ENCODE measurements at places on chromosomes 1 and 21. TPM values are rescaled to one million over a fixed set of nuclear protein-coding genes. Genes with fewer than 3 reads are reported as not detected.

GRCh38 chr1:248759644-248760043 lies 4.1 kb upstream of the LYPD8 start:
- H3K27me3 ChIP-seq: no peaks in the 10 kb centered on the region
- H3K4me3 ChIP-seq: no peak overlapping the region
- H3K36me3 ChIP-seq: no peaks in the 10 kb centered on the region
- H3K27ac ChIP-seq: no peak overlapping the region

DNA sequence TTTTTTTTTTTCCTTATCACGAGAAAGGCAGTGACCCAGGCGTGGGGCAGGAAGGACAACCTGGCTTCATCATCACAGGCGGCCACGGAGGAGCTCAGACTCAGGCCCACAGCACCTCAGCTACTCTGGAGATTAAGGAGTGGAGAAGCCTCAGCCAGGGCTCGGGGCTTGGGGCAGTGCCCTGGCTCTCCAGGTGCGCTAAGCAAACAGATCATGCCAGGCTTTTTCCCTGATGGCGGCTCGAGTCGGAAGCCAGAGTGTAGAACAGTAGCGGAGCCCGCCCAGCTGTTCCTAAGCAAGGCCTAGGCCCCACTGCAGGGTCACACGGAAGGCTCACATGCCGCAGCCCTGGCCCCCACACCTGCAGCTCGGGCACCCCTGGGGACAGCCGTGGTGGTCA lies 70.7 kb downstream of the AGPAT3 start:
- peaks cover 13% of the 10 kb centered on the region for H3K4me1 ChIP-seq
- no peak overlapping the region for H3K27ac ChIP-seq
- no peaks in the 10 kb centered on the region for H3K27me3 ChIP-seq

DNA sequence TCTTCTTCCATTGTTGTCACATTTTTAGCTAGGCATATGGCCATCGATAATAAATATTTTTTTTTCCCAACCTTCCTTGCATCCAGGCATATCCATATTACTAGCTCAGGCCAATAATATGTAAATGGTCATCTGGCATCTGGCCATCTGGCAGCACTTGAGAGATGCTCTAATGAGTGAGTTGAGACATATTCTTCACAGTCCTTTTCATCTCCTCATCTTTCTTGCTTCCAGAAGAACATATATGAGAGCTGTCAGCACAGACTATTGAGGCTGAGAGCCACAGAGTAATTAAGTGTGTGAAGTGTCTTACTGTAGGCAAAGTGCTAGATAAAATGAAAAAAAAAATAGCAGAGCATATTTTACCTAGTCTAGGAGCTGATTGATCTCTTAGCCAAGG lies 628.4 kb upstream of the TMPRSS15 start:
- no peaks in the 10 kb centered on the region for H3K27me3 ChIP-seq
- no peak overlapping the region for H3K27ac ChIP-seq
- H3K4me3 ChIP-seq: no peak overlapping the region
- H3K4me1 ChIP-seq: no peaks in the 10 kb centered on the region

DNA sequence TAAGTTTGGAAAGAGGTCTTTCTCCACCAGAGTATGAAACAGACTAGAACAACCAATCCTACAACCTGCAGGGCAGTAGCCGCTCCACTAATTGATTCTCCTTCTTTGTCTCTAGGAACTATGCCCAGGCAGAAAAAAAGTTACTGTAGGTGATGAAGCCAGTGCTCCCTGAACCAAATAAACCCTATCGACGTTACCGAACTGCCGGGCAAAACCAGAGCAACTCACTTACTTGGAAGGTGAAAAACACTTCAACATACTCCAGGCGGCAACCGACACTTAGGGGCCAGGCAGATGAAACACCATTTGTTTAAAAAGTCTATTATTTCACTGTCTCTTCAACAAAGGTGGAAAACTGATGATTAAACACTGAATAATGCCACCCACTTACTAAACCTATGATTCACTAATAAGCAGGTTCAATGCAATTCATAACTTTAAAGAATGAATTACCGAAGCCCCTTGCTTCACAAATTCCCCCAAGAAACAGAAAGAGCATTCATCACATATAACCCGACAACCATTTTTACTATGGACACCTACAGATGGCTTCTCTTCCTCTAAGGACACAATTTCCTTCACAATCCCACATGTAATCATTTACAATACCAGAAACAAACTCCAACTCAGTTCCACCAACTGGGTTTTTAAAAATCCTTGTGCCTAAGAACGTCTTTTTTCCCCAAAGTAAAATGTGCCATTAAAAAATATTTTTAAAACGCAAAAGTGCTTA lies 1.6 kb downstream of the NRIP1 start:
- DNase-seq: peak; percentile 16
- peaks cover 24% of the 10 kb centered on the region for H3K27me3 ChIP-seq
- H3K4me3 ChIP-seq: peak overlapping the region; percentile 73
- peak overlapping the region; percentile 70 for H3K27ac ChIP-seq
- H3K36me3 ChIP-seq: no peaks in the 10 kb centered on the region

DNA sequence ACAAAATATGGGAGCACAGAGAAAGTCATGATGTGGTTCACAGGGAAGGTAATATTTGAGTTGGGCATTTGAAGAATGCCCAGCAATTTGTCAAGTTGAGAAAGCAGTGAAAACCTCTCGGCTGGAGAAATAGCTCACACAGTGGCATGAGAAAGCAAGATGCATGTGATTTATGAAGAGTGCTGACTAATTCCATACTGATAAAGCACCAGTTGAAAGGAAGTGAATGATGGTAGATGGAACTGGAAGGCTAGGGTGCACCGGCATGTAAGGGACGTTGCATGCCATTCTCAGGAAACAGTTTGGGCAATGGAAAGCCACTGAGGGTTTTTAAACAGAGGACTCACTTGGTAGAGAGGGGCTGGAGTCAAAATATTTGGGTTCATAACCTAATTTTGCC lies 53.5 kb upstream of the MTF2 start:
- no peaks in the 10 kb centered on the region for H3K4me1 ChIP-seq
- peaks cover 5% of the 10 kb centered on the region for H3K27me3 ChIP-seq
- no peak overlapping the region for H3K27ac ChIP-seq

- no peak overlapping the region for H3K27ac ChIP-seq
- H3K4me3 ChIP-seq: peak overlapping the region; percentile 3
- H3K36me3 ChIP-seq: no peaks in the 10 kb centered on the region
- DNase-seq: no peak
- H3K4me1 ChIP-seq: peaks cover 10% of the 10 kb centered on the region
Measured at GRCh38 chr1:160375788-160376524, 9.1 kb downstream of the NHLH1 start.

- no peaks in the 10 kb centered on the region for H3K27me3 ChIP-seq
- no peaks in the 10 kb centered on the region for H3K36me3 ChIP-seq
- no peak overlapping the region for H3K4me3 ChIP-seq
- no peak for DNase-seq
- H3K27ac ChIP-seq: no peak overlapping the region
Measured at GRCh38 chr1:9107136-9107535, 21.8 kb downstream of the GPR157 start.

DNA sequence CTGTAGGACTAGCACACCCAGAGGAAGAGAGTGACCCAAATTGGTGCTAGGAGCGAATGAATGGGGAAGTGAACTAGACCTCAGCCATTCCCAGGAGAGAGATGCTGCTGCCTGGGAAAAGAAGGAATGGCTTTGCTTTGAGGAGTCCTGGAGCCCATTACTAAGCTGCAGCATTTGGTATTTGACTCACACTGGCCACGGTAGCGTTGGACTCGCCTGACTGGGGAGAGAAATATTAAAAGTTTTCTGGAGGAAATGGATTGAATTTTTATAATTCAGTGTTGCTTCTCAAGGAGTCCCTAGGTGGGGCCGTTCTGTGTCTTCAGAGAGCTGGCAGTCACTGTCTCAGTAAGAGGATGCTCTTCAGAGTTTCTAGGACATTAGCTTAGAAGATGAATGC lies 40.2 kb downstream of the PIK3CD start:
- DNase-seq: no peak
- H3K36me3 ChIP-seq: peaks cover 28% of the 10 kb centered on the region
- no peak overlapping the region for H3K4me3 ChIP-seq
- H3K27ac ChIP-seq: peak overlapping the region; percentile 44

GRCh38 chr1:159802111-159802510 lies at the start of gene FCRL6:
Gene FCRL6 (plus strand): TSS chr1:159802360. CDS start chr1:159802425, 65 bp downstream.
- H3K4me1 ChIP-seq: no peaks in the 10 kb centered on the region
- no peaks in the 10 kb centered on the region for H3K36me3 ChIP-seq
- no peak within 1 kb of the TSS for H3K4me3 ChIP-seq
- peaks cover 29% of the 10 kb centered on the region for H3K27me3 ChIP-seq
- no peak for DNase-seq

GRCh38 chr1:103788377-103788776 lies 38.7 kb downstream of the AMY1C start:
- H3K36me3 ChIP-seq: no peaks in the 10 kb centered on the region
- H3K4me1 ChIP-seq: no peaks in the 10 kb centered on the region
- no peak overlapping the region for H3K4me3 ChIP-seq
- no peak overlapping the region for H3K27ac ChIP-seq

GRCh38 chr1:156848461-156849150 lies 10.3 kb downstream of the INSRR start:
- peak; percentile 62 for DNase-seq
- H3K27me3 ChIP-seq: peaks cover 16% of the 10 kb centered on the region
- no peak overlapping the region for H3K27ac ChIP-seq
- H3K4me1 ChIP-seq: peaks cover 19% of the 10 kb centered on the region
- H3K36me3 ChIP-seq: no peaks in the 10 kb centered on the region

- no peaks in the 10 kb centered on the region for H3K36me3 ChIP-seq
- no peak within 1 kb of the TSS for H3K27ac ChIP-seq
- peaks cover 17% of the 10 kb centered on the region for H3K4me1 ChIP-seq
- no peak within 1 kb of the TSS for H3K4me3 ChIP-seq
- no peak for DNase-seq
Measured at GRCh38 chr21:46604975-46605766, at the start of gene S100B. Gene S100B (minus strand): TSS chr21:46605082. CDS start chr21:46602415, 2,667 bp downstream.

- no peak overlapping the region for H3K27ac ChIP-seq
- no peak for DNase-seq
- no peaks in the 10 kb centered on the region for H3K4me1 ChIP-seq
- no peaks in the 10 kb centered on the region for H3K27me3 ChIP-seq
Measured at GRCh38 chr21:14901482-14901958, 163.3 kb downstream of the NRIP1 start.

DNA sequence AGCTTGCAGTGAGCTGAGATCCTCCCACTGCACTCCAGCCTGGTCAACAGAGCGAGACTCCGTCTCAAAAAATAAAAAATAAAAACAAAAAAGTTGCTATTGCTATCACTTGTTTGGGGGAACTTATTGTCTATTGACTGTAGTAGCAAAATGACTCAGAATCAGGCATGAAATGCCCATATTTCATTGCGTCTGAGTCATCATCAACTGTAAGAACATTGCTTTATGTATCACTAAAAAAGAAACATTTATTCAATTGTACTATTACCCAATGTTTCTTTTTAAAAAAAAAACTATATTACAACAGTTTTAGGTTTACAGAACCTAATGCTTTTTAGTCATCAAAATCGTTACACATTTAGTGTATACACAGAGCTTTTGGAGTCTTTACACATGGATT lies 91.0 kb upstream of the FMN2 start:
- no peak overlapping the region for H3K27ac ChIP-seq
- H3K4me1 ChIP-seq: no peaks in the 10 kb centered on the region
- H3K27me3 ChIP-seq: peaks cover 15% of the 10 kb centered on the region
- H3K4me3 ChIP-seq: no peak overlapping the region

DNA sequence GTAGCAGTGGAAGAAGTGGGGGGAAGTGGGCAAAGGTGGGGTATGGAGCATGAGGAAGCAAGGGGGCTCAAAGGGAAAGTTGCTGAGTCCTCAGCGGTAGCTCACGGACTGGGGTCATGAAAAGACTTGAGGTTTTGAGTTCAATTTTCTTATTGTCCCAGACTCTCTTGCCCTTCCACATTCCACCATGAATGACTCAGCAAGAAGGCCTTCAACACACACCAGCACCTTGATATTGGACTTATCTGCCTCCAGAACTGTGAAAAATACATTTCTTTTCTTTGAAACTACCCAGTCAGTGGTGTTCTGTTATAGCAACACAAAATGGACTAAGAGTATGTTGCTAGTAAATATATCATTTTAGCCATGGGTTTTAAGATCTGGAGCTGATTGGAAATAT lies 17.3 kb upstream of the RHBDL2 start:
- no peaks in the 10 kb centered on the region for H3K4me1 ChIP-seq
- no peaks in the 10 kb centered on the region for H3K36me3 ChIP-seq
- no peak overlapping the region for H3K27ac ChIP-seq
- H3K4me3 ChIP-seq: no peak overlapping the region
- DNase-seq: no peak
- no peaks in the 10 kb centered on the region for H3K27me3 ChIP-seq

DNA sequence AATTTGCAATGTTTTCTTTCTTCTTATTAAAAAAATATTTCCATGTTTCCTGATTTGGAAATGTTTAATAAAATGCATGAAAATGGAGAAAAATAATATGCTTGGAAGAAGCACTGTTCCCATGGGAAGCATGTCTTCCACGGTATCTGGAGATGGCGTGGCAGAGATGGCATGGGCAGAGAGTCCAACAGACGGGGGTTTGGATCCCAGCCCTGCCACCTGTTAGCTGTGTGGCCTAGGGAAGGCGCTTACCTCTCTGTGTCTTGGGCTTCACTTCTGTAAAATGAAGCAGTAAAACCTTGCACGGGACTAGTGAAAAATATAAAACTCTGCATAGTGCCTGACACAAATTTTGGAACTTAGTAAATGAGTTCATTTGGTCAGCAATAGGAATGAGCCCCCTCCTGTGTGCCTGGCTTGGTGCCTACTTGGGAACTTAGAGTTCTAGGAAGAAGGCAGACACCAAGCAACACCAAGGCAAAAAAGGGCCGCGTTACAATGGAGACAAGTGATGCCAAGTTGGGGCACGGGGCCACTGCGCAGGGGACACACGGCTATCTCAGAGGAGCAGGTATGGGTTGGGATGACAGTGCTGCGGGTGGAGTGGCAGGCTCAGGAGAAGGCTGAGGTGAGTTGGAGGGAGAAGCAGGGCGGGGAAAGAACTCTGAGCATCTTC lies 124.2 kb downstream of the KCNN3 start:
- no peak overlapping the region for H3K27ac ChIP-seq
- DNase-seq: no peak
- no peak overlapping the region for H3K4me3 ChIP-seq
- H3K36me3 ChIP-seq: no peaks in the 10 kb centered on the region

Gene IFI44L
- 3.5 TPM for polyA plus RNA-seq

Gene ANGPTL1
- not detected for polyA plus RNA-seq

Gene SLFNL1
- not detected for polyA plus RNA-seq

Gene KLHL12
- polyA plus RNA-seq: 19.2 TPM

Gene KANK4
- not detected for polyA plus RNA-seq
